ENCODE measurements at places on chromosomes 4 and X. TPM values are rescaled to one million over a fixed set of nuclear protein-coding genes. Genes with fewer than 3 reads are reported as not detected.

The PAGE1 gene
- not detected for total RNA-seq

The MAGEB1 gene
- not detected for total RNA-seq

The SLC6A14 gene
- not detected for total RNA-seq

The RTL9 gene
- 0.13 TPM for total RNA-seq

- DNase-seq: peak; percentile 14
These were observed 63.1 kb downstream of the NPY2R start for GRCh38 chr4:155271557-155271956.

DNA sequence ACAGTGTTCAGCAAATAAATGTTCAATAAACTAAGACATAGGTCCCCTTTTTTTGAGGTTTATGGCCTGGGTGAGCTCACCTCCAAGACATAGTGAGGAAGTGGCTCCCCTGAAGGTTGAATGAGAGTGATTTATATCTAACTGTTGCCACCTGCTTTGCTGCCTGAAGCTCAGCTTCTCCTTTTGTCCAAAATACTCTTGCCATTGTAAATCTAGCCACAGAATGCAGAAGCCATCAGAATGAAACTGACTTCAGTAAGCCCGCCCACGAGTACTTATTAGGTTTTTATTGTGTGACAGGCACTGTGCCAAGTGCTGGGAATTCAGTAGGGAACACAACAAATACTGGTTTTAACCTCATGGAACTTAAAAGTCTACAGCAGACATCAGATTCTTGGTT lies 18.0 kb downstream of the SPINK2 start:
- no peak for DNase-seq

- peak; percentile 9 for DNase-seq
These were observed 48.5 kb upstream of the IL15 start for GRCh38 chr4:141587897-141588296.

- peak; percentile 48 for DNase-seq
These were observed 79.9 kb downstream of the SLC9A6 start for GRCh38 chrX:136065044-136065671.

GRCh38 chr4:1177274-1178141 lies 5.1 kb upstream of the SPON2 start:
- peak; percentile 78 for DNase-seq

DNA sequence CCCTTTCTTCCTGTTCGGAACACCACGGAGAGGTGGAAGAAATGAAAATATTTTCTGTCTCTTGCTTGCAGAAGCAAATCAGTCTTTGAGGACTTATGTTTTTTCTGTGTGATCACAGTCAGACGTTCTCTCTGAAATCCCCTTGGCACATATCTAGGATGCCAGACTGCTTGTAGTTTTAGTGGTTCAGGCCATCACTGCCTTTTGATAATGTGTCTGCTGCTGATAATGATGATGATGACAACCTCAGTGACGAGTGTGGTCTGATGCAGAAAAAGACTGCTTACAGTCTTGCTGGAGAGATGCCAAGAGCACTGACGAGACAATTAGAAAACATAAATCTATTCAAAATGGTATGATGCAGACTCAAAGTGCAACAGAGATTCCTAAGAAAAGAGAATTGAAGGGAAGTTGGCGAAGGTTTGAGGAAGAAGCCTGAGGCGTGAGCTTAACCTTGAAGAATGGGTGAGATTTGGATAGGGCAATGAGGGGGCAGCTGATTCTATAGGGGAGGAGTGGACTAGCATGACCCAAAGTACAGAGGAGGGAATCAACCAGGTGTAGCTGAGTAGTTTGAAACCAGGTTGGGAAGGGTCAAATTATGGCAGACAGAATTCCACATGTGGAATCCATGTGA lies 7.9 kb downstream of the RAB33A start:
- DNase-seq: peak; percentile 25

Measured in GM23248 (cell line).